Activated CD8-positive, alpha-beta T cell treated with anti-CD3 and anti-CD28 coated beads, Interleukin-2, amount 10 ng/mL, durations not matched to agents 7 days and 5 days (primary cell): ENCODE measurements at places on chromosomes 7 and 10.

- no peaks in the 10 kb centered on the region for H3K4me1 ChIP-seq
- H3K27me3 ChIP-seq: peaks cover 5% of the 10 kb centered on the region
- H3K36me3 ChIP-seq: no peaks in the 10 kb centered on the region
- DNase-seq: no peak
- no peak overlapping the region for H3K27ac ChIP-seq
These were observed 134.7 kb downstream of the EMX2 start for GRCh38 chr10:117677239-117677638.

GRCh38 chr10:77474939-77475338 is 162.7 kb downstream of the KCNMA1 start:
- H3K27me3 ChIP-seq: peaks cover 14% of the 10 kb centered on the region
- no peaks in the 10 kb centered on the region for H3K4me1 ChIP-seq
- no peaks in the 10 kb centered on the region for H3K36me3 ChIP-seq
- DNase-seq: no peak

GRCh38 chr7:122412441-122412840 is 107.9 kb upstream of the FEZF1 start:
- H3K27ac ChIP-seq: no peak overlapping the region
- H3K4me1 ChIP-seq: no peaks in the 10 kb centered on the region
- H3K27me3 ChIP-seq: no peaks in the 10 kb centered on the region
- no peaks in the 10 kb centered on the region for H3K36me3 ChIP-seq
- H3K4me3 ChIP-seq: no peak overlapping the region
- no peak for DNase-seq

GRCh38 chr10:14669576-14669975 is 105.1 kb downstream of the FAM107B start:
- no peak overlapping the region for H3K4me3 ChIP-seq
- no peaks in the 10 kb centered on the region for H3K4me1 ChIP-seq
- peaks cover 5% of the 10 kb centered on the region for H3K27me3 ChIP-seq
- no peak for DNase-seq
- H3K27ac ChIP-seq: no peak overlapping the region

GRCh38 chr10:102040305-102041050 is 15.5 kb downstream of the ARMH3 start:
- no peak overlapping the region for H3K4me3 ChIP-seq
- H3K4me1 ChIP-seq: peaks cover 3% of the 10 kb centered on the region
- H3K27ac ChIP-seq: no peak overlapping the region
- no peak for DNase-seq

DNA sequence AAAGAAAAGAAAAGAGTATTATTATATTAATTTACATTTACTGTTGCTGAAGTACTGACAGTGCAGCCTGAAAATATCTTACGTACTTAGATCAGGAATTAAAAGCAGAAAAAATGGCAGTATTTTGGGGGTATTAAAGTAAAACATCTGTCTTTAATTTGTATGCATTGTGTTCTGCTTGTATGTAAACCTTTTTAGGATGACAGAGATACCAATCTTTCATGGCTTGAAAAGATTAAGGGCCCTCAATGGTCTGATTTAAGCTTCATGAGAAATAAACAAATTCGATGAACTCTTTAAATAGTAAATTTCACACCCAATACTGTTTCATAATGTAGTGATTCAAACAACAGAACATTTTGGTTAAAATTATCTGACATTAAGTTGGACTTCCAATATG is 116.3 kb downstream of the MLLT10 start:
- no peak for DNase-seq
- H3K4me1 ChIP-seq: peaks cover 17% of the 10 kb centered on the region
- no peaks in the 10 kb centered on the region for H3K27me3 ChIP-seq
- peak overlapping the region; percentile 35 for H3K27ac ChIP-seq
- no peak overlapping the region for H3K4me3 ChIP-seq

- H3K27ac ChIP-seq: no peak overlapping the region
- H3K27me3 ChIP-seq: no peaks in the 10 kb centered on the region
- no peak for DNase-seq
These were observed 77.2 kb upstream of the PDGFA start for GRCh38 chr7:596819-597182.

DNA sequence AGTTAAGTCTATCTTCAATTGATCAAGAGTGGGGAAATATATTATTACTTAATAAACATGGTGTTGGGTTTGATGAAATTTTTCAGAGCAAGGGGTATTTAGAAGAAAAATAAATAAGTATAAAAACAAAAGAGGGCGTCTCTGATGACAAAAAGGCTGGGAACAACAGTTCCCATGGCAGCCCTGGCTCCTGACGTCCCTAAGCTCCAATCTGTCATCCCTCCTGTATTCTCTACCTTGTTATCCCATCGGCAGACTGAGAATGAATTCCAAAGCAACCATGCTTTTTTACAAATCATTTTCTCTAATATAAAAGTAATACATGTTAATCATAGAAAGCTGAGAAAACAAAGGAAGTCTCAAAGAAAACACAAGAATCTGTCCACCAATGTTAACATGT is 55.5 kb downstream of the SORBS1 start:
- peaks cover 6% of the 10 kb centered on the region for H3K27me3 ChIP-seq
- no peak overlapping the region for H3K4me3 ChIP-seq
- no peaks in the 10 kb centered on the region for H3K4me1 ChIP-seq
- DNase-seq: no peak
- no peak overlapping the region for H3K27ac ChIP-seq

GRCh38 chr7:31735991-31736982 is 49.3 kb downstream of the PPP1R17 start:
- no peak overlapping the region for H3K27ac ChIP-seq
- H3K27me3 ChIP-seq: no peaks in the 10 kb centered on the region
- H3K36me3 ChIP-seq: no peaks in the 10 kb centered on the region
- no peak overlapping the region for H3K4me3 ChIP-seq
- DNase-seq: peak; percentile 25

- no peak overlapping the region for H3K27ac ChIP-seq
- peaks cover 21% of the 10 kb centered on the region for H3K27me3 ChIP-seq
These were observed 61.1 kb upstream of the SEM1 start for GRCh38 chr7:96770758-96771157.

DNA sequence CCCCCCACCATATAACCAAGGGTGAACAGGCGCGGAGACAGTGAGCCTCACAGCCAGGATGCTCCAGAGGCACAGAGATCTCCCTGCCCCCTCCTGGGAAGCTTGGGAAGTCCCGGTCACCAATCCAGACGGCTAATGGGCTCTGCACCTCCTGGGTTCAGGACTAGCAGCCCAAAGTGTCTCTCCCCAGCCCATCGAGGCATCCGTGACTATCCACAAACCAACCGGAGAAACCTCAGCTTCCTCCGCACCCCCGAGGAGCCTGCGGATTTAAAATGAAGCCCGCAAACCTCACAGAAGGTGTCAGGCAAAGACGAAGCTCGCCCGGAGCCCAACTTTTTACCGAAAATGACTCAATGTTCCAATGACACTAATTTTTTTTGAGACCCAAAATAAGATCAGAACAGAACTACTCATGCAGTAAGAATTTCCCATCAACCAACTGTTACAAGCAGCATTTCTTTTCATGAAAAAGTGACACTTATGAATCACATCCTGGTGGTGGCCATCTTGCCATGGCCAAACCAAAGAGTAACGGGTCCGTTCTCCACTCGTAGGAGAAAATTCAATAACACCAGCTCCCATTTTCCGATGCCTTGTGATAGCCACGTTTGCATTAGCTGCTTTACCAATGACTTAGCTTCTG is 6.0 kb downstream of the PDGFA start:
- H3K27ac ChIP-seq: no peak overlapping the region
- H3K4me3 ChIP-seq: no peak overlapping the region
- no peak for DNase-seq
- no peaks in the 10 kb centered on the region for H3K36me3 ChIP-seq

GRCh38 chr7:17681965-17682364 is 258.3 kb downstream of the SNX13 start:
- no peak overlapping the region for H3K27ac ChIP-seq
- peaks cover 4% of the 10 kb centered on the region for H3K27me3 ChIP-seq
- no peaks in the 10 kb centered on the region for H3K36me3 ChIP-seq
- H3K4me1 ChIP-seq: no peaks in the 10 kb centered on the region
- H3K4me3 ChIP-seq: no peak overlapping the region

GRCh38 chr10:106302961-106303360 is 861.5 kb downstream of the SORCS1 start:
- H3K27me3 ChIP-seq: no peaks in the 10 kb centered on the region
- no peak for DNase-seq
- no peak overlapping the region for H3K27ac ChIP-seq
- no peaks in the 10 kb centered on the region for H3K36me3 ChIP-seq
- H3K4me3 ChIP-seq: no peak overlapping the region

DNA sequence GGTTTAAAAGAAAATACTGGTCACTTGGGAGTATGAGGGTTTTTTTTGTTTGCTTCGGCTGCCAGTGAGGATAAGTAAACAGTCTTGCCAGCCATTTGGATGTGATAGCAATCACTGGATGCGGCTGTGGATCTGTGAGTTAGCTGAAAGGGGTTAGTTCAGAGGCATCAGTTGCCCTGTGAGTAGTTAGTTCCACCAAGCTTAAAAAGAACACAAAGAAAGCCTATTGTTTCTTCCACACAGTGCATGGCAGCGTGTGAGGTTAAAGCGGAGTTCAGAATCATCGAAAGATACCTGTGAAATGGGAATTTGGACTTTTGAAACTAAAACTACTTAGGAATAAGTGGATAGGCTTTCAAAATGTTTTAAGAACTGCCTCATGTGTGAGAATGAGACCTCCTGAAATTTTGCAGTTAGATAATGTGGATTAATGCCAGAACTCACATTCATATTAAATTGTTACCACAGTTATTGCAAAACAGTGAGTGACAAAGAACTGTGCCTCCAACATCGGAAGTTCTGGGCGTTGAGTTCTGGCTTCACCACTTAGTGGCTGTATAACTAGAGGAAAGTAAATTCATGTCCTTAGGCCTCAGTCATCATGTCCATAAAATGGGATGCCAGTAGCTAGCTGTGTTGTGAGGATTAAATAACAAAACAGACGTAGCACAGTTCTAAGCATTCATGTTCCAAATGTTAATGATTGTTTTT is 31.3 kb downstream of the KIAA1217 start:
- H3K36me3 ChIP-seq: no peaks in the 10 kb centered on the region
- no peak for DNase-seq
- no peak overlapping the region for H3K4me3 ChIP-seq
- H3K4me1 ChIP-seq: no peaks in the 10 kb centered on the region
- H3K27me3 ChIP-seq: peaks cover 11% of the 10 kb centered on the region
- no peak overlapping the region for H3K27ac ChIP-seq

GRCh38 chr7:78299088-78299487 is 500.5 kb downstream of the PHTF2 start:
- H3K27me3 ChIP-seq: no peaks in the 10 kb centered on the region
- no peak overlapping the region for H3K4me3 ChIP-seq
- no peak overlapping the region for H3K27ac ChIP-seq
- H3K36me3 ChIP-seq: no peaks in the 10 kb centered on the region
- no peak for DNase-seq

DNA sequence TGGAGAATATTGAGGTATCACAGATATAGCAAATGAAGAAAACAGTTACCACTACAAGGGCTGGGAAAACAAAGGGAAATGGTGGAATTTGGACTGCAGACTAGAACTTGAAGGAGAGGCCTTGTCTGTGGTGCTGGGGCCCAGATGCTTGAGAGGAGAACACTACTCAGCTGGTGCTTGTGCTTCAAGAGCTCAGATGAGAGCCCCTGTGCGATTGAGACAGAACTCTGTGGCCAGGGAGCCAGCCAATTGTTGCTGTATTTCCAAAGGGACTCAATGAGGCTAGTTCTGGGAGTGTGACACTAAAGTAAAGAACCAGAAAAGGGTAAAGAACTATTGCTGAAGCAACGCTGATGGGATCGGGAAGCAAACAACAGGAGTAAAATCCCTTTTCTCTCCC is 406.5 kb upstream of the SEMA3D start:
- no peaks in the 10 kb centered on the region for H3K36me3 ChIP-seq
- no peak for DNase-seq
- no peak overlapping the region for H3K4me3 ChIP-seq
- no peak overlapping the region for H3K27ac ChIP-seq
- no peaks in the 10 kb centered on the region for H3K27me3 ChIP-seq
- no peaks in the 10 kb centered on the region for H3K4me1 ChIP-seq

- DNase-seq: no peak
- H3K36me3 ChIP-seq: no peaks in the 10 kb centered on the region
- H3K4me3 ChIP-seq: no peak overlapping the region
- no peaks in the 10 kb centered on the region for H3K4me1 ChIP-seq
- no peak overlapping the region for H3K27ac ChIP-seq
These were observed 331.5 kb upstream of the RNF32 start for GRCh38 chr7:156309016-156309620.

DNA sequence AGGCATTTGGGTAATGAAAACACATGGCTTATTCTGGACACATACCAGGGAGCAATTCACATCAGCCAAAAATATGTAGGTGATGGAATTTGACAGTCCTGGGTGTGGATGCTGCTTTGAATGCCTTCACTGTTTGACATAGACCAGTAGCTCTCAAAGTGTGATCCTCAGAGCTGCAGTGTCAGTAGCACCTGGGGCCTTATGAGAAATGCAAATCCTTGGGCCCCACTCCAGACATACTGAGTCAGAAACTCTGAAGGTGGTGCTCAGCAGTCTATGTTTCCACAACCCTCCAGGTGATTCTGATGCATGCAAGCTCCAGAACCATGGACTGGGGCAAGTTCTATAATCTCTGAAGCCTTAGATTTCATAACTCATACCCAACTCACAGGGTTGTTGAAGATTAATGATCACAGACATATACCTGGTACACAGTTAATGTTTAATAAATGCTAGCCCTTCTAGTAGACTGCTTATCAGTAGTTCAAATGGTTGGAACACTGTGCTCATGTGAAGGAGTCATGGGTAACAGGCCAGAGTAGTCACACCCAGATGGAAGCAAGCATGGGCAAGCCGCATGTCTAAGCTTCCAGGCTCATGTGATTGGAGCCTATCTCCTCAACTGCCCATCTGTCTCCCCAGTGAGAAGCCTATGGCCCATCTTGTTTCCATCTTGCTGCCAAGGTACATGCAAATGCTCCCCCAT is 715.7 kb downstream of the GRID1 start:
- H3K4me1 ChIP-seq: no peaks in the 10 kb centered on the region
- no peaks in the 10 kb centered on the region for H3K36me3 ChIP-seq
- H3K27me3 ChIP-seq: no peaks in the 10 kb centered on the region
- no peak overlapping the region for H3K27ac ChIP-seq
- no peak for DNase-seq

GRCh38 chr10:104591441-104591840 is 49.6 kb upstream of the SORCS3 start:
- peak; percentile 13 for DNase-seq
- H3K36me3 ChIP-seq: no peaks in the 10 kb centered on the region
- no peak overlapping the region for H3K27ac ChIP-seq

GRCh38 chr7:867406-868188 is 8.8 kb upstream of the GET4 start:
- no peak overlapping the region for H3K27ac ChIP-seq
- no peak overlapping the region for H3K4me3 ChIP-seq
- H3K36me3 ChIP-seq: peaks cover 24% of the 10 kb centered on the region
- H3K27me3 ChIP-seq: no peaks in the 10 kb centered on the region
- DNase-seq: no peak

DNA sequence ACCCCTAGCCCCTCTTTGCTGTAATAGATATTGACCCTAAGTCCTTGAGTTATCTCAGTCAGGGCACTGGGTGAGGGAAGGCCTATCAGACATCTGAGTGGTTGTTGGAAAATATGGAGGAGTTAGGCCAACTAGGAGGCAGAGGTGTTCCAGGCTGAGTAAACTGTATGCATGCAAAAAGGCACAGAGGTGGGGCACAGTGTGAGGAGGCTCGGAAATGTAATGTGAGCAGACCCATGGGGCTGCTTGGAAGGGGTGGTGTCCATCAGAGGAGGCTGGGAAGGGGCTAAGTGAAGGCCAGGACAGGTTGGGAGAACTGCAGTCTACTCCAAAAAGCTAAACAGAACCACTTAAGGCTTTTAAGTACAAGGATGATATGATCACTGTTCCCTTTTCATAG is 323.2 kb upstream of the BMPER start:
- no peak for DNase-seq
- no peak overlapping the region for H3K27ac ChIP-seq
- H3K27me3 ChIP-seq: no peaks in the 10 kb centered on the region
- H3K36me3 ChIP-seq: no peaks in the 10 kb centered on the region
- H3K4me1 ChIP-seq: no peaks in the 10 kb centered on the region
